ENCODE measurements at places on chromosomes 12 and 14. TPM values are rescaled to one million over a fixed set of nuclear protein-coding genes. Genes with fewer than 3 reads are reported as not detected.

DNA sequence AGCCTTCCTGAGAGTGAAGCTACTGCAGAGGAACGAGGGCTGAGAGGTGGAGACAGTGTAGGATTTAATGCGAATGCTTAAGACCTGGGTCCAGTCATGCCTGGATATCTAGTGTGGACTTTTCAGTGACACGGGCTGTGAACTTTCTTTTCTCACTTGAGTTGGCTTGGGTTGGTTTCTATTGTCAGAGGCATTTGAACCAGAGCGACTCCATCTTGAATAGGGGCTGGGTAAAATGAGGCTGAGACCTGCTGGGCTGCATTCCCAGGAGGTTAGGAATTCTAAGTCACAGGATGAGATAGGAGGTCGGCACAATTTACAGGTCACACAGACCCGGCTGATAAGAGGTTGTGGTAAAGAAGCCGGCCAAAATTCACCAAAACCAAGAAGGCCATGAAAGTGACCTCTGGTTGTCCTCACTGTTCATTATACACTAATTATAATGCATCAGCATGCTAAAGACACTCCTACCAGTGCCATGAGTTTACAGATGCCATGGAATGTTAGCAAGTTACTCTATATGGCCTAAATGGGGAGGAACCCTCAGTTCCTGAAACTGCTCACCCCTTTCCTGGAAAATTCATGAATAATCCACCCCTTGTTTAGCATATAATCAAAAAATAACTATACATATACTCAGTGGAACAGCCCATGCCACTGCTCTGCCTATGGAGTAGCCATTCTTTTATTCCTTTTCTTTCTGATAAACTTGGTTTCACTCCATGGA, 34.2 kb upstream of the TMCC3 start:
- no peak for DNase-seq
- peaks cover 1% of the 10 kb centered on the region for H3K4me1 ChIP-seq
- no peak overlapping the region for H3K27ac ChIP-seq
- H3K4me3 ChIP-seq: no peak overlapping the region

DNA sequence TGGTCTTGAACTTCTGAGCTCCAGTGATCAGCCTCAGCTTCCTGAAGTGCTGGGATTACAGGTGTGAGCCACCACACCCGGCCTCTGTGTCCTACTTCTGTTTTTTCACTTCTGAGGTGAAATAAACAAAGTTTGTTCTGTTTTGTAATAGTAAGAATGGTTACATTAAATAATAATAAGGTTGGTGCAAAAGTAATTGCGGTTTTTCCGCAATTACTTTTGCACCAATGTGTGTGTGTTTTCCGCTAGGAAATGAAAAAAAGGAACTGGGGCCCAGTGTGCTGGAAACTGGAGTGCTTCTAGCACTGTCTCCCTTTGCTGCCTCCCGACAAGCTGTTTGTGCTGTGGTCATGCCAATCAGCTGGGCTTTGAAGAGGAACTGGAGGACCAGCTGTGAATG, 140.9 kb downstream of the NTS start:
- no peak overlapping the region for H3K4me3 ChIP-seq
- no peak overlapping the region for H3K27ac ChIP-seq
- H3K27me3 ChIP-seq: no peaks in the 10 kb centered on the region
- no peak for DNase-seq

GRCh38 chr14:37890095-37890494, 294.7 kb downstream of the TTC6 start:
- H3K27ac ChIP-seq: no peak overlapping the region
- H3K36me3 ChIP-seq: no peaks in the 10 kb centered on the region
- peaks cover 4% of the 10 kb centered on the region for H3K4me1 ChIP-seq
- H3K4me3 ChIP-seq: no peak overlapping the region
- H3K27me3 ChIP-seq: no peaks in the 10 kb centered on the region

DNA sequence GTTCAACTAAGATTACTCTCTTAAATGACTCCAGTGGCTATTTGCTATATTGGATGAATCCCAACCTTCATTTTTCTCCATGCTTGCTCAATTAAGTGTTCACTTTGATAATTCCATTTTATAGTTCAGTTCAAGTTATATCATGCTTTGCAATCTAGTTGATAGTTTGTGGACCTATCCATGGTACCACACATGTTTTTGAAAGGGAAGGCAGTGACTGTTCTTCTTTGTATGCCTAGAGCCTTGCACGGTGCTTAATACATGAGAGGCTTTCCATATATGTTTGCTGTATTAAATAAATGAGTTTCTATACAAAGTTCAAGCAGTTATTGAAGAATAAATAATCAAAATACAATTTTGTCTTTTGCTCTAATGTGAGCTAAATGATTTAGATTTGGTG, 391.3 kb downstream of the NELL2 start:
- H3K36me3 ChIP-seq: no peaks in the 10 kb centered on the region
- no peaks in the 10 kb centered on the region for H3K27me3 ChIP-seq
- no peak for DNase-seq
- H3K4me3 ChIP-seq: no peak overlapping the region
- H3K27ac ChIP-seq: no peak overlapping the region
- H3K4me1 ChIP-seq: no peaks in the 10 kb centered on the region

GRCh38 chr12:94299846-94300245, 151.5 kb downstream of the PLXNC1 start:
- peaks cover 12% of the 10 kb centered on the region for H3K36me3 ChIP-seq
- H3K4me1 ChIP-seq: no peaks in the 10 kb centered on the region
- H3K27ac ChIP-seq: no peak overlapping the region
- no peaks in the 10 kb centered on the region for H3K27me3 ChIP-seq
- DNase-seq: no peak

The OR4K13 gene
- not detected for polyA plus RNA-seq

The C1QL4 gene
- polyA plus RNA-seq: 34.6 TPM

The CIT gene
- polyA plus RNA-seq: 54.5 TPM

The CAMKK2 gene
- 37.3 TPM for polyA plus RNA-seq

The DNAI7 gene
- polyA plus RNA-seq: 5.0 TPM
